ENCODE measurements at places on chromosomes 5 and 9.

- DNase-seq: no peak
Measured at GRCh38 chr9:92265154-92265553, 28.3 kb downstream of the IARS1 start.

- DNase-seq: no peak
Measured at GRCh38 chr9:111866976-111867375, 29.6 kb upstream of the UGCG start.

DNA sequence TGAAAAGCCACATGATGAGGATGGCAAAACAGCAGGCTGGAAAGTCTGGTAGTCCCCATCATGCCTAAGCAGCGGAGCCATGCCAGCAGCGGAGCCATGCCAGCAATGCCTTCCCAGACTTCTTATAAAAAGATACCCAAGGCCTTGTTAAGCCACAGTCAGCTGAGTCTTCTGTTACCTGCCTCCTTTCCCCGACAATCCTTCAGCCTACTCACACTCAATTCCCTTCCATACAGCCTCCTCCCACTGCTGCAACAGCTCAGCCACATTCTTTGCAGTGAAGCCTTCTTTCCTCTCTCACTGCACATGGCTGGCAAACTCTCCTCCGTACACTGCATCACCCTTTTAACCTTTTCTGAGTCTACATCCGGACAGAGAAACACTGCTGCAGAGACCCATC lies 114.9 kb downstream of the AUH start:
- DNase-seq: no peak

GRCh38 chr9:131237291-131237690 lies 39.0 kb downstream of the FAM78A start:
- DNase-seq: no peak

GRCh38 chr5:146516151-146516475 lies at the start of gene GPR151:
GPR151 (minus strand) TSS chr5:146516190; CDS start chr5:146516113, 77 bp downstream.
- no peak for DNase-seq

DNA sequence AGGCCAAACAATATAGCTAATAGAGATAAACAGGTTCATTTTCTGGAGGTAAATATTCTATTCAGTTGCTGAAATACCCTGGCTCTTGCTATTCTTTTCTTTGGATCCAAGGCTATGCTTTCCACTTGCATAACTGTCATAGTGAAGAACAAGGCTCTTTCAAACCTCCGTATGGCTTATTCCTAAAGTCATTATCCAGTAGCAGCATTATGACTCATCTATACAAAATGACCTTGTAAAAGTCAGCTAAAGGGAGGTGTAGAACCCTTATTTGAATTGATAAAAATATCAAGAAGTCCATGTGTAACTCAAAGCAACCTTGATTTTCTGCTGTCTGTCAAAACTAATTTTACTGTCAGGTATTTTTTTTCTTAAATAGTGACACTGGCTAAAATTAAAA lies 447.8 kb downstream of the PLK2 start:
- no peak for DNase-seq

- DNase-seq: no peak
Measured at GRCh38 chr5:168929656-168930055, 350.5 kb upstream of the PANK3 start.

GRCh38 chr5:173451651-173452050 lies 123.4 kb upstream of the STC2 start:
- DNase-seq: no peak

DNA sequence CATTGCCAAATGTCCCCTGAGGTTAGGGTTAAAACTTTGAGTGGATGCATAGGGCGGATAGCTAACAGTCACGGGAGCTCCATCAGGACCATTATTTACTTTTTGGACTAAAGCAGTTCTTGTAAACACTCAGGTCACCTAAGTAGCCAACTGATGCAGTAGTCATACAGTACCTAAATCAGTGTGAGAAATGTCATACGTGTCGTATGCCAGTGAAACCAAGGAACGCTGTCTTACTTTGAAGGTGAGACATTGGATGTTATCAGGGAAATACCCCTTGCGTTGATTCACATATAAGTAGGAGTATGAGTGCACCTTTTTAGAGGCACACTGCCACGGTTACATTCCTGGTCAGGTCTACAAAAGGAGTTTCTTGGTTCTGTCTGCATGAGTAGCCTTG lies 101.9 kb downstream of the LNPEP start:
- DNase-seq: no peak

GRCh38 chr9:75188756-75189155 lies 100.4 kb downstream of the OSTF1 start:
- DNase-seq: no peak

- peak; percentile 51 for DNase-seq
Measured at GRCh38 chr5:151038801-151039238, 18.4 kb downstream of the GPX3 start.

DNA sequence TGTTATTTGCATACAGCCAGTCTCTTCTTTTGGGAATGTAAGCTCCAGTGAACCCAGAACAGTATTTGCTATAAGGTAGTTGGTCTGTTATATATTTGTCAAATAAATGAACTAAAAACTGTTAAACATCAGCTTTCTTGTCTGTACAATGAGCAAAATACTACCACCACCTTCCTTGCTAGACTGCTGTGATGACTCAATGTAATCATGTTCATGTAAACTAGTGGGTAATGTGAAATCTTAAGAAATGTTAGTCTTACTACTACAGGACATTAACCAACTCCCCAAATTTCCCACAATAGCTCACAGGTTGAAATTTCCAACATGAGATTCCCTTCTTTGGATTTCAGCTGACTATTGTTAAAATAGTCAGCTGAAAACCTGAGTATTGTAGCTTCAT lies 176.1 kb downstream of the TRPM3 start:
- DNase-seq: no peak

GRCh38 chr9:38041564-38042243 lies 27.3 kb downstream of the SHB start:
- no peak for DNase-seq

DNA sequence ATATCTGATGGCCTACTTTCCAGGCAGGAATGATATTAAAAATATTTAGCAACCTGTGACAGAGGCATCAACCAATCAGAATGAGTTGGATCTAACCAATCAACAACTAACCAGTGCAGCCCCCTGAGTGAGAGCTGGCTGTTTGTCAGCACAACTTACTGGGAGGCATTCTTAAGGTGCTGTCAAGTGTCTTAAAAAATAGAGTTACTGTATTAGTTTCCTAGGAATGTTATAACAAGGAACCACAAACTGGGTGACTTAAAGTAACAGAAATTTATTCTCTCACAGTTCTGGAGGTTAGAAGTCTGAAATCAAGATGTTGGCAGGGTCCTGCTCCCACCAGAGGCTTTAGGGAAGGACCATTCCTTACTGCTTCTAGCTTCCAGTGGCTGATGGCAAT lies 85.2 kb downstream of the ATG10 start:
- DNase-seq: no peak

GRCh38 chr9:107316795-107317661 lies 33.9 kb downstream of the RAD23B start:
- DNase-seq: no peak

GRCh38 chr5:177489119-177489716 lies 8.2 kb downstream of the PDLIM7 start:
- no peak for DNase-seq

DNA sequence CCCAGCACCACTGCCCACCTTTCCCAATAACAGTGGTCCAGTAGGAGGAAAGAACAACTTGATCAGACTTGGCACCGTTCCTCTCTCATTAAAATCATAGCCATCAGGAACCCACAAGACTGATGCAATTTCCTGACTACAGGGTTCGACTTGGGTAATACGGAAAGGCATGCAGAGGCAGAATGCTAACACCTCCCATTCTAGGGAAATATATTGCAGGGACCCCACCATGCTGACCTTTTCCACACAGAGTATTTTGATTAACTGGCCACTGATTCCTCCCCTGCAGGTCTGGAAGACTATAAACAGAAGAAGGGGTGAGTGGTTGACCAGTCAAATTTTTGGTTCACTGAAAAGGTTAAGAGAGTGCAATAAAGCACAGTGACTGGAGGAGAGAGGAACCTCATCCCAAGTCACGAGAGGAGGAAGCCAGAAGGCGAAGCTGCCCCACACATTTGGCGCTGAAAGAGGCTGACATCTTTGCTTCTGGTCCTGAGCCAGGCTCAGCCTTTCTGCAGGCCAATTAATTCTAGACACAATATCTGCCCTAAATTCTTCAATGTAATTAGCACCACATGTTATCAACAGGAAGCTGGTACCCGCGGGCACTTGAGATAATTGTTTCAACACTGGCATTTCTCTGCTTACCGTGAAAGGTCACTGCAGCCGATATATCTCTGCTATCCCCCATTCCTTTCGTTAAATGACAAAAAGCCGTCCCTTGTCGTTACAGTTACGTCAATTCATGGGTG lies 64.7 kb upstream of the SPOCK1 start:
- no peak for DNase-seq

DNA sequence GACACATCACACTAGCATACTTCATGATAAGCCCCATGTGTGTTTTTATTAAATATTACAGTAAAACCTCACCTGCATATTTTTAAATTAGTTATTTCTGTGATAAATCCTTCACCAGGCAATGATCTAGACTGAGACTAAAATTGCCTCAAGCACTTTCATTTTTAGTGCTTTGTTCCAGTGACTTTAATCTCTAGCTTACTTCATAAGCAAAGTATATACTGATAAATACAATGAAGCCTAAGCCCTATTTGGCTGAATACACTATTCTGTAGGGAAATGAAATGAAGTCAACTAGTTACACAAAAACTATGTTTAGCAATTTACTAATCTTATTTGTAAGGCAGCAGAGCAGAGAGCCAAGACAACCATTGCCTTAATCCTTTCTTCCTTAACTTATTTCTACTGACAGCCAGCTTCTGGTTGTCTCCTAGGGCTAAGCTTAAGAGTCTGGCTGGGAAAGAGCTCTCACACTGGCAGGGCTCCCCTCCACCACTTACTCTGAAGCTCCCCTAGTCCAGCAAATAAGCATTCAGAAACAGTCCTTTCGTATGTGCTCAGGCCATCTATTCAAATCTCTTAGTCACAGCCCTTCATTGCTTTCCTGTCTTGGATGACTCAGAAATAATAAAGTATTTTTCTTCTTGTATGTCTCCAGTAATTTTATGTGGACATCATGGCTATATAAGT lies 31.4 kb upstream of the MTAP start:
- DNase-seq: no peak

DNA sequence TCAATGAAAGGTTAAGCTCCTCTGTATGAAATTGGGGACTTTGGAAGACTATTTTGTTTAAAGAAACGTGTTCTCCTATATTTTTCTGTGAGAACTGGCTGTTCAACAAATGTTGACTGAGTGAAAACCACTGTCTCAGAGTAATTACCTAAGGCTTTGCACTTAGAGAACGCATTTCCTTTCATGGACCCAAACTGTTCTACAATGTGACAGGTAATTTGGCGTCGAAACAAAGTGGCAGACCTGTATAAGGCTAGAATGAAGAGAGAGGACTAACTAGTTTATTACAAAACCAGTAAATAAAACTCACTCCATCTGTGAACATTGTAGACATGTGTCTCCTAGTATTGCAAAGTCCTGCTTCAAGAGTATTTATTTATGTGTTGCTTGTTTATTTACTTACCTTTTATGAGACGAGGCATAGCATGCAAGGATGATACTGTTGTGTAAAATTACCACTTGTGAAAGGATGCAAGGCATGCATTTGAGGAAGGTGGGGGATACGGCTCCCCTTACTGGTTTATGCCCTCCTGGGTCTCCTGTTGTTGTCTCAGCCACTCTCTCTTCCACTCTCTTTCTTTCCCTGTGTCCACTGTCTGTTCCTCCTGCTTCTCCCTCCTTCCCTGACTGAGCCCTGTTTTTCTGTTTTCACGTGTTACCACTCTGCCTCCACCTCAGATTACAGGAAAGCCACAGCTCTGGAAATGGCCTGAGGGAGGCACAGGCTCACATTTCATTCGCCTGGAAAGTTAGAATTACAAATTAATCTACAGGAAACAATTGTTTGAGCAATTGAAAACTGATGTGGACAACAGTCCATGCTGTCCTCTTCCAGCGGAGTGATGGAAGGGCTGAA lies 444.0 kb upstream of the ZNF608 start:
- no peak for DNase-seq

- no peak for DNase-seq
Measured at GRCh38 chr5:103375350-103375749, 116.8 kb downstream of the MACIR start.

DNA sequence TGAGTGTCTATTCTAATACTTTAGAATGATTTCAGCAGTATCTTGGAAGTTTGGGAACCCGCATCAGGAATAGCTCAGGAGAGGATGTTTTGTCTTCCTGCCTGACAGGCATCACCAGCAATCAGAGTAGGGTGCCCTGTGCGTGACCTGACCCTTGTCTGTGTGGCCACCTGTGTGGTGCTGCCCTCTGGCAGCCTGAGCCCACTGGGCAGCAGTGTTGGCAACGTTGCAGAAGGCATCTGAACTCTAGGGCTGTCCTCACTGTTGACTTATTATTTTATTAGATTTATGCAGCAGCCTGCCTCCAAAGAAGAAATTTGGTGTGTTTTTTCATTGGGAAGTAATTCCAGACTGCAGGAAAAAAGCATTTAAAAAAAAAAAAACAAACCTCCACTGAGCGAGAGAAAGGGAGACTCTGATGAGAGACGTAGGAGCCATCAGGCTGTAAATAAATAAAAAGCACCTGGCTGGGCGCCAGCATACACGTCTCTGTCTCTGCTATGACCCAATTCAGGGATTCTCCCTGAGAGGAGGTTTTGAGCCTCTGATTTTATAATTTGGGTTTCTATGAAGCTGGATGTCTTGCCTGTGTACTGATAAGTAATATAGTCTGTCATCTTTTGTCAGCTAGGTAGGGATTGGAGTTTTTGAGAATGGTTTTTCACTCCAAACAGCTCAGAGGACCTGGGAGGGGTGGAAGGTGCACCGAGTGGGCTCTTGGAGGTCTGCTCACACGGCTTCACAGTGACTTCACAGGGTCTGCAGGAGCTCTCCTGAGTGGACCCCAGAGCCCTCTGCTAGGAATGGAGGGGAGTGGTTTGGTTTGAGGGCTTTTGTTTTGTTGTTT lies 49.0 kb downstream of the FAM78A start:
- no peak for DNase-seq

DNA sequence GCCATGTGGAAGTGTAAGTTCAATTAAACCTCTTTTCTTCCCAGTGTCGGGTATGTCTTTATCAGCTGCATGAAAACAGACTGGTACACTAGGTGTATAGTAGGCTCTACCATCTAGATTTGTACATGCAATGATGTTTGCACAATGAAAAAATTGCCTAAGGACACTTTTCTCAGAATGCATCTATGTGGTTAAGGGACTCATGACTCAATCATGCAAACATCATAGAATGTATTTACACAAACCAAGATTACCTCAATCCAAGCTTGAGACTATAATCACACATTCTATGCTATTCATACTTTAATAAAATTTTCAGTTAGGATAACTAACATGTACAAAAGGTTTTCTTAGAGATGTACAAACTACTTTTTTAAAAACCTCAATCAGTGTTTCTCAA lies 1164.5 kb downstream of the CDH12 start:
- DNase-seq: no peak

All from stimulated activated CD4-positive, alpha-beta T cell treated with anti-CD3 and anti-CD28 coated beads, Interleukin-15, amount 100 ng/mL, for 24 hours (primary cell).